ENCODE measurements at places on chromosomes 3 and 15.

GRCh38 chr3:45180051-45180450, 33.9 kb upstream of the CDCP1 start:
- DNase-seq, result no peak

GRCh38 chr3:109532257-109533216, 195.2 kb upstream of the DPPA4 start:
- peak; percentile 49 for DNase-seq

DNA sequence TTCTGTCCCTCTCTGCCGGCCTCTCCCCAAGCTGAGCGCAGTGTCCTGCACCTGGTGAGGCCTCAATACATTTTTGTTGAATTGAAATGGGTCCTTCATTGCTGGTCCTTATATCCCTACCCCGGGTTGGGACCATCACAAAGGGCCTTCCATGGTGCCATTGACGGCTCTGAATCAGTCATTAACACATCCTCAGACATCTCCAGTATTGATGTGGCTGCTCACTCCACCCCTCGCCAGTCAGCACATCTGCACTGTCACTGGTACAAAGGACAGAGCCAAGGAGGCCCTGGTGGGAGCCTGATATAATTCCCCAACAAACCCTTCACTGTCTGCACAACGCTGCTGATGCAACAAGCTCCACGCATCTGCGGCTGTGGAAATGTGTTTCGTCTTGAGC, 191.6 kb upstream of the TOPAZ1 start:
- DNase-seq, result no peak

DNA sequence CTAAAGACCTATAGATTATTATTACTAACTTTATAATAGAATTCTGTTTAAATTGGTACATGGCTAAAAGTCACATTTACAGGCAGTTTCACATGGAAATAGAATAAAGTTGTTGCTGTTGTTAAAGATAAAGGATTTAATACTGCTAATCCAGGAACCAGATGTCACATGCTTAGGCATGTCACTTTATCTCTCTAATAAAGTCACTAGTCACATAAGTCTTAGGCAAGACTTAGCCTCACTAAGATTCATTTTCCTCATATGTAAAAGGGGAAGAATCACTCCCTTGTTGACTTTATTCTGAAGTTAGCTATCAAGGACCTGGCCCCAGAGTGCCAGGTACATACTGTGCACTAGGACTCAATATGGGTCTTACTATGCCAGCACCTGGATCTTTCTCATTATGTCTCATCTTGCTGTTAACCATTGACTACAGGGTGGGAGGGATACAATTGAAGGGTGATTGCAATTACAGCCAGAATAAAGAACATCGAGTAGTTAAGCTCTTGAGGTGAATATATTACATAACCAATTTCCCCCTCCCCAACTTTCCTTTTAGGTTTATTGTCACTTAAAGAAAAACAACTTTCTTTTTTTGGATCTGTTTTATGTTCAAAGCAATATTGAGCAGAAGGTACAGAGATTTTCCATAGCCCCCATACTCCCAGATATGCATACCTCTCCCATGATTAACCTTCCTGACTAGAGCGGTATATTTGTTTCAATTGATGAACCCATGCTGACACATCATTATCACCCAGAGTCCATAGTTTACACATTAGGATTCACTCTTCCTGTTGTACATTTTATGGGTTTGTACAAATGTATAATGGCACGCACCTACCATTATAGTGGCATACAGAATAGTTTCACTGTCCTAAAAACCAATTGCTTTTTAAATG, 36.6 kb downstream of the LNP1 start:
- DNase-seq, result peak; percentile 64

GRCh38 chr15:42037656-42038055, 16.8 kb upstream of the PLA2G4E start:
- no peak for DNase-seq

DNA sequence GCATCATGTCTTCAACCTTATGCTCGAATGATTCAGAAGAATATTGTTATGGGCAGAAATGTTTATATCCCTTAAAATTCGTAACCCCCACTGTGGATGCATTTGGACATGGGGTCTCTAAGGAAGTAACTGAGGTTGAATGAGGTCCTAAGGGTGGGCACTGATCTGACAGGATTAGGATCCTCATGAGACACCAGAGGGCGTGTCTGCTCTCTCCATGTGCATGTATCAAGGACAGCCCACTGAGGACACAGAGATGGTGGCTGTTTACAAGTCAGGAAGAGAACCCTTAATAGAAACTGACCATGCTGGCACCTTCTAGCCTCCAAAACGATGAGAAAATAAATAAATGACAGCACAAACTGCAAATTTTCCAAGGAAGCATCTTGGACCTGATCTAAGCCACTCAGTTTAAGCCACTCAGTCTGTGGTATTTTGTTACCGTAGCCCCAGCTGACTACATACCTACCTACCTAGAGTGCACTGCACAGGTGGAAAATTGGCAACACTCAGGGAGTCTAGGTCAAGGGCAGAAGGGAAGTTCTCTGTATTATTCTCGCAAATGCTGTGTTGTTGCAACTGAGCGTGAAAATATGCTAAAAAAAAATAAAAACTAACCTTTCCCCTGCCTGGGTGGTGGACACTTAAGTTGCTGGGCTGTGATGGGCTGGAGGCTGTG, 126.6 kb downstream of the TJP1 start:
- DNase-seq, result no peak

DNA sequence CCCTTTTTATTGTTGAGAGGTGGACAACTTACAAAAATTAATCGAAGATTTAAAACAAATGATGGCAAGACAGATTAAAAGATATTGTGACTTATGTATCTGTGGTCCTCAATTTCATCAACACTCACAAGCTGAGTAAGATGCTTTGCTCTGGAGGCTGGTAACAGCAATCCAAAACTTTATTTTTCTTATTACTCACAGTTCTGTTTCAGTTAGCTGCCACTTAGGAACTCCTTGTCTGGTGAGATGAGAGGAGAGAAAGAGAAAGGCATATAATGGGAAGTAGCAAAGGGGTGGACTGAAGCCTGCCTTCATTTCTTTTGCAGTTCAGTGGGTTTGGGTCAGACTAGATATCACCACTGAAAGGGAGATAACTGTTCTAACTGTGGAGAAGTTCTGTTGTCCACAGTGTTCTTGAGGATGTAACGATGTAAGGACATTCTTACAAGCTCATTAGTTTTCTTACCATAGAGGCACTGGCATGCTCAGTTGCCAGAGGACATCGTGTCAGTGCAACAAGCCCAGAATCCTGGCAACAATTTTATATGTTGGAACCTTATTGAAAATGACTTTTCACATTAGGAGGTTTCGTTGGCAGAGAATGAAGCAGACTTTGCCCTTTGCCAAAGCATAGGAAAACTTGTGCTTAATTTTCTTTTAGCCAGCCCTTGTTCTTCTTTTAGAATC, 93.6 kb downstream of the PLCL2 start:
- DNase-seq, result no peak

- DNase-seq, result no peak
Measured at GRCh38 chr3:82293867-82294266, 532.4 kb upstream of the GBE1 start.

DNA sequence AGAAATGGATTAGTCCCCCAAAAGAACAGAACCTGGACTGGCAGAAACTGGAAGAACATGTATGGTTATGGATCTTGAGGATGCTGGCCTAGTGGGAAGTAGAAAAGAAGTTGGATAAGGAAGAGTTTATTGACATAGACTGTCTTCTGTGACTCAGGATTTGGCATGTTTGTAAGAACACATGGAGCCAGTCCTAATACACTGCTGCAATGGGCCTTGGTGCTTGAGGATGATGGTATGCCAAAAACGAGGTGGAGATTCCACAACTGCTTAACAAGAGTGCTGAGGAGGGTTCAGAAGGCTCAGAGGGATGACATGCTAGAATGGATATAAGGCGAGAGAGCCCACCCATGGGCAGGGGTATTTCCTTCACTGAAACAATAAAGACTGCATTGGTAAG, 22.4 kb downstream of the LZTFL1 start:
- no peak for DNase-seq

DNA sequence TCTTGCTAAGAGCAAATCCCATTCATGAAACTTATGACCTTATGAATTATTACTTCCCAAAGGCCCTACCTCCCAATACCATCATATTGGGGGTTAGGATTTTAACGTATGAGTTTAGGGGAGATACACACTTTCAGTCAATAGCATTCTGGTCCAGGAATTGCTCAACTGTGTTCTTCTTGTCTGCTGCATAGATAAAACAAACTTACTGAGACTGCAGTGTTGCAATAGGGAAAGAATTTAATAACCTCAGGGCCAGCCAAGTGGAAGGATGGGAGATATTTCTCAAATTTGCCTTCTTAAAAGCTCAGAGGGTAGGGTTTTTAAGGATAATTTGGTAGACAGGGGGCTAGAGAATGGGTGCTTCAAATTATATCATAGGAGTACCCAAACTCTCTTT, 625.8 kb downstream of the OTOL1 start:
- no peak for DNase-seq

DNA sequence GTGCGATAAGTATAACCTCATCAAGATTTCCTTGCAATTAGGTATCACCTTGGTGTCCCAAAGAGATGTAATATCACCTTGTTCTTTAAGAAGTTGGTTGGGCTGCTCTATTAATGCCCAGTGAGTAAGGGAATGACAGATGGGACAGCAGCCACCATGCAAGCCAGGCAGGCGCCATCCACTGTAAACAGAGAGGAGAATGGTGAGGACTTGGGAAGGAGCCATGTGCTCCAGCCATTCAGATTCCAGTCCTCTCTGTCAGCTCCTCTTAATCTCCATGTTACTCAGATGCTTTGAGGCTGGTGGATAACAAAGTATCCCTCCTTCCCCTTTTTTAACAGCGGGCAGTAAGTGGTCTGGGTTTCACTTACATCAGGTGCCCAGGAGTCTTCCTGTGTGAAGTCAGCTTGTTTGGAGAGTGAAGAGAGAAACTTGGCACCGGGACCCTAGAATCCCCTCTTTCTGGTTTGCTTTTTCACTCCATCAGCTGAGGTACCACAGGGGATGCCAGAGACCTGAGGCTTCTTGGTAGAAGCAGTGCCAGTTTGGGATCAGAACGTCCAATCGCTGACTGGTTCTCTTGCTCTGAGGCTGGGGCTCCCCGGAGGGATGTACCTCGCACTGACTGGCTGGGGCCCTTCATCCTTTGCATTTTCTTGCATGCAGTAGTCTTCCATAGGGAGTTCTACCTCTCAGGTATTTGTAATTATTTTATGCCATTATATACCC, 29.5 kb downstream of the SLCO3A1 start:
- no peak for DNase-seq

- no peak for DNase-seq
Measured at GRCh38 chr3:152779653-152780052, 55.3 kb upstream of the P2RY1 start.

- DNase-seq, result peak; percentile 12
Measured at GRCh38 chr3:177646749-177647148, 449.5 kb upstream of the TBL1XR1 start.

DNA sequence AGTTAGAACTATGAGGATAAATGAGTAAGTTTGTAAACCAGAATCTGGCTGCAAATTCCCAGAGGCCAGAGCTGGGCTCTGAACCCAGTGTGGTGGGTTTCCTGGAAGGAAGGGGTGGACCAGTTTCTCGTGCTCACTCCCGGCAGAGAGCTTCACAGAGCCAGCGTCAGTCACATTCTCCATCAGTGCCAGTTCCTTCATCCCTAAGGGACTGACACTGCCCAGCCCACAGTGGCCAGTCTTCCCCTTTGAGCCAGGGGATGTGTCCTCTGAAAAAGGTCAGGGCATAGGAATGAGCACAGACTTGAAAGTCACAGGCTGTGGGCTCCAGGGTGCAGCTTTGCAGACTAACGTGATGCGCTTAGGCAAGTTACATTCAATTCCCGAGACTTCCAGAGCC, 135.8 kb upstream of the HACD2 start:
- DNase-seq, result no peak

DNA sequence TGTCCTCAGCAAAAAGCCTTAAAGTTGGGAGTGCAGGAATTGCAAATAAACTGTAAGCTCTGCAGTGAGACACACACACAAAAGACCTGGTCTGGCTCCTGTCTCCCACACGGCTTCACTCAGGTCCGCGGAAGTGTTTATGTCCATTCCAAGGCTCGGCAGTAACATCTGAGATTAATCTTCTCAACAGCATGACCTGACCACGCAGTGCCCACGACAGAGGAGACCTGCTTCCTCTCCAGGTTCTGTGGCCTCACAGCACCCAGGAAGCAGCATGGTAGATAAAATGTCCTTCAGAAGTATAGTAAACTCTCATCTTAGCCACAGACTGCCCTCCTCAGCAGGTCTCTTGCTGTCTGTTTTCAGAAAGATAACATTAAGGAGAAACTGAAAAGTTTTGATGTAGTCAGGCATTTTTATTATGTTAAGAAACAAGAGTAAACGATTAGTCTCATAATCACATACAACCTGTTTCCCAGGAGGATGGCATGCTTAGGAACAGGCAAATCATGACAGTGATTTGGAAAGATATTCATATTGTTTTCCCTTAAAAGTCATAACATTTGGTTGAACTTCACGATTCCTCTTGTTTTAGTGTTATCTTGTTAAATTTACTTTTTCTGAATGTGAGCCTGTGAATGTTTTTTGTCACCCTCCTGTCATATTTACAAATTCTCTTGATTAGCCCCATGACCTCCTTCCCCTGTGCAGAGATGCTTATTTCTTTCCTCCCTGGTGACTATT, 34.6 kb downstream of the CD200R1L start:
- DNase-seq, result no peak

DNA sequence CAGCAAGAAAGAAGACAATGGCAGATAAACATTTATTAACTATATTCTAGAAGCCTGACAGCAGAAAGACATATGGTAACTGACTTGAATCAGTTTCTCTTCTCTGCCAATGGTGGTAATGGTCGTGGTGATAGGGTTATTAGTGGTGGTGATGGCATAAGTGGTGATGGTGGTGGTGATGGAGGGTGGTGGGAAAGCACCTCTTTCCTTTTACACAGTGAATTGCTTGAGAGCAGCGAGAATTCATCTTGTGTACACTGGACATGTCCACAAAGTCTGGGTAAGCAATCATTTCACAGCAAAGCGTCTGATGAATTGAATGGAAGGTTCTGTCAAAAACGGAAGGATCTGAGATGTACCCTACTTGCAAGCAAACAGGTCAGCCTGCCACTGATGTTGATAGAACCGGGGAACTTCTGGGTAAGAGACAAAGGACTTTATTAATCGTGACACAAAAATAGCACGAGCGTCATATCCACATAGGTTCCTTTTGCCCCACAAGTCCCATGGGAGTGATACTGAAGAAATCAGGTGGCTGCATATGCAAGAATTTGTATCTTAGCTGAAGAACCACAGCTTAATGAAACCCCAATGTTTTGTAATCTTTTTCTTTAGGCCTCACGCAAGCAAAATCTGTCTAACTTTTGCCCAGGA, 23.5 kb upstream of the TBC1D5 start:
- no peak for DNase-seq

Data from inflammatory macrophage (primary cell).